ENCODE measurements at places on chromosomes 5 and 9.

DNA sequence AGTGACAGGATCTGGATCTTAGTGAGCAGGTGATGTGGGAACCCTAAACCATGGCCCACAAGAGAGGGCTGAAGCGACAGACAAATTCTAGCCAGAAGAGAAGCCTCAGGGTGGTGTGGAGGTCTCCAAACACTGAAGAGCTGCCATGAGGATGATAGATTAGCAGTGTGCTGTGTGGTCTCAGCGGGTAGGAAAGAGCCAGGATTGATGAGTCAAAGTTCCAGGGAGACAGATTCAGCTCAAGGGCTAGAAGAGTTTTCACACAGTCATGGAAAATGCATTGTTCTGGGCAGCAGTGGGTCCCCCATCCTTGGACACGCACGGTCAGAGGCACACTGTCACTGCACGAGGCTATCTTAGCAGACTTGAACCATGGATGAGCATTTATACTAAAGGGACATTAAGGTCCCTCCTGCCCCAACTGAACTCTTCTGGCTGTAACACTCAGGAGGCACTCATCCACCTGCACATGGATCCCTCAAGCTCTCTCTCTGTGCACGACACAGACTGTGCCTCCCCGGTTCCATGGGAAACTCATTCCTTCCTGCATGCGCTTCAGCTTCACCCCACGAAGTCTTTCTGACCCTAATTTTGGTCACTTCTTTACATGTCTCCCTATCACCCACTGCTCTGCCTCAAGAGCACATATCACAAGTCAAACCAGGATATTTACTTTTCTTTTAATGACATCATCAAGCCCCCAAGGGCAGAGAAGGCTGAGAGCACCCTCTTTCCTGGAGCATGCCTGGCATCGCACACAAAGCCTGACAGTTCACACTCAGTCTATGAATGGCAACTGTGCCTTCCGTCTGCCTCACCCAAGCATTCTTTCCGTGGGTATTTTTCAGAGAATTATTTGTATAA lies 84.8 kb downstream of the TLE1 start:
- DNase-seq, result no peak

DNA sequence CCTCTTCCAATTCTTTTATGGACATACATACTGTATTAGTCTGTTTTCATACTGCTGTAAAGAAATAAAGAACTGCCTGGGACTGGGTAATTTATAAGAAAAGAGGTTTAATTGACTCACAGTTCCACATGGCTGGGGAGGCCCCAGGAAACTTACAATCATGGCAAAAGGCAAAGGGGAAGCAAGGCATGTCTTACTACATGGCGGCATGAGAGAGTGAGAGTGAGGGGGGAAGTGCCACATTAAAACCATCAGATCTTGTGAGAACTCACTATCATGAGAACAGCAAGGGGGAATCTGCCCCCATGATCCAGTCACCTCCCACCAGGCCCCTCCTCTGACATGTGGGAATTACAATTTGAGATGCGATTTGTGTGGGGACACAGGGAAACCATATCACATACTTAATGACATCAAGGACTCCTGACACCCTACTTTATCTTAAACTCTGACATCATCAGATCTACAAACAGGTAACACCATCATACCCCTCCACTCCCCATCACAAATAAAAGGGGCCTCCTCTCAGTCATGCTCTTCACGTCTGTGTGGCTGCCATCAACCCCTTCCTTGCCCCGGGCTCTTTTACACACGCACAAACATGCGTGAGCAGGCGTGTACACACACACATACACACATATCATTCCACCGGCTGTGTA lies 9.7 kb downstream of the ANKRD33B start:
- DNase-seq, result no peak

GRCh38 chr9:101469026-101469425 lies 33.5 kb upstream of the ALDOB start:
- DNase-seq, result no peak

- DNase-seq, result no peak
Observed at GRCh38 chr9:82491604-82492003, 503.0 kb downstream of the SPATA31D1 start.

DNA sequence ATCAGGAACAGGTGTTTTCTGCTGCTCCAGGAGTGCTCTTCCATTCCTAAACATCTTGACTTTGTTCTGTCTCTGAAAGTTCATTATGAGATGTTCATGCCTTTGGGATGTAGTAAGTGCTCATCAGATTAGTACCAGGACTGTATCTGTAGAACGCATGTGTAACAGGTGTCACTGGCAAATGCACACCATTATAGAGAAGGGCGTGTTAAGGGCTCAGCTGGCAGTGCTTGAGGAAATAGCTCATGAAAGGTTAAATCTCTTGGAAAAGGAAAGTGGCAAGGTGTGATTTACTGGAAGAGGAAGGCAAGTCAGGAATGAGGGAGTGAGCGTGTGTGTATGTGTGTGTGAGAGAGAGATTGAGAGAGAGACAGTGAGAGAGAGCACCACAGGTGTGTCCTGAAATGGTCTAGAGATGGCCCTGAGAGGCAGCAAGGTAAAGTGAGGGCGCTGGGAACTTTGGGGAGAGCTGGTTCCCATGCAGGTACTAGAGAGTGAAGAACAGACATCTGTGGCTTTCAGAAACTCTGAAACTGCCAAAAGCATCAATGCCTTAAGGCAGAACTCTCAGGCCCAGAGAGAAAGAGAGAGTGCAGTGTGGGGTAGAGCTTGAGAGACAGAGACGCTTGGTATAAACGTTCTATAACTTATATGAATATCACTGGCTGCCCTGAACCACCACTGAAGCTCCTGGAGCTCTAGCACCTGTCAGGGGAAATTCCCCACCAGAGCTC lies 13.7 kb upstream of the CXCL14 start:
- DNase-seq, result no peak

GRCh38 chr9:91384954-91385353 lies 23.2 kb upstream of the AUH start:
- no peak for DNase-seq

- DNase-seq, result peak; percentile 54
Observed at GRCh38 chr9:114108016-114108833, 9.1 kb upstream of the KIF12 start.

DNA sequence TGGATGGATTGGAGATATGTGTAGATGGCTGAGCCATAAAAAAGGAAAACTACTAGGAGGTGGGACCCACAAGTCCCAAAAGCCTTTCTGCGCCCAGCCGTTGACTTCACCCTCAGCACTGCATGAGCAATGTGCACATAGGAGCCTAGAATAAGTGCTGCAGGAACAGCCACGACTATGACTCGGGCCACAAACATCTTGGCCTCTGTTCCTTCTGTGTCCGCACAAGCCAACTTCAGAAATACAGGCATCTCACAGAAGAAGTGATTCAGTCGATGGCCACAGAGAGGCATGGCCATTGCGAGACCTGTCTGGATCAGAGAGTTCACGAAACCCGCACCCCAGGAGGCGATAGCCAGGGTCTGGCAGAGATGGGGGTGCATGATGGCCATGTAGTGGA lies 587 bp downstream of the OR2Y1 start:
- no peak for DNase-seq

DNA sequence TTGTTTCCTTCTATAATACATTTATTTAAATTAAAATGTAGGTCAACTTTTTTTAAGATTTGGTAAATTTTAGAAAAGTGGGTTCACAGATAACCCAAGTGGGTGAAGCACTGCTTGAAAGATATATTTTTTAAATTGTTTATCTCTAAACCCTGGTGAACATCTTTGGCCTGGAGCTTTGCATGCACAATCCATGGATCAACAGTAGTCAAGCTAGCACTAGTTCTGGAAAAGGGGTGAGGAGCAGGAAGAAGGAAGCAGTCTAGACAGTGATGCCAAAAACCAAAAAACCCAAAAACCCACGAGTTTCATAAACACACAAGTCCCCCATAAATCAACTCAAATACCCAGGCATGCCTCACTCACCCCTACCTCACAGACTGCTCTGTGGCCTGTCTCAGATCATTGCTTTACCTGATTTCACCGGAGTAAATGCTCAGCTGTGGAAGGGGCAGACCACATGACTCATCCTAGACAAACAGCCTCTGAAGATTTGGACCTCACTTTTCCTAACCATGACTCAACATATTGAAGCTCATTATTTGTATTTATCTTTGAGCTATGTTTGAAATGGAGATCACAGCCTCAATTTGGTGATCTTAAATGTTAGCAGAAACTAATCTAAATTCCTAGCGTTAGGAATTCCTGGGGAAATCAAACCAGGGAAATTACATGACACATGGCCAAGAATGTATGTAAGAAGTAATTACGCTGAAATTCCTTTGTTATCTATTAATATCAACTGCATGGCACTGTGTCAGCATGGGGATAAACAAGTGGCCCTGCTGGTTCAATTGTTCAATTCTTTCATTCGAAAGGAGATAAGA lies 149.6 kb downstream of the ZNF608 start:
- DNase-seq, result no peak

- no peak for DNase-seq
Observed at GRCh38 chr9:113603773-113604172, 140.2 kb downstream of the RGS3 start.

DNA sequence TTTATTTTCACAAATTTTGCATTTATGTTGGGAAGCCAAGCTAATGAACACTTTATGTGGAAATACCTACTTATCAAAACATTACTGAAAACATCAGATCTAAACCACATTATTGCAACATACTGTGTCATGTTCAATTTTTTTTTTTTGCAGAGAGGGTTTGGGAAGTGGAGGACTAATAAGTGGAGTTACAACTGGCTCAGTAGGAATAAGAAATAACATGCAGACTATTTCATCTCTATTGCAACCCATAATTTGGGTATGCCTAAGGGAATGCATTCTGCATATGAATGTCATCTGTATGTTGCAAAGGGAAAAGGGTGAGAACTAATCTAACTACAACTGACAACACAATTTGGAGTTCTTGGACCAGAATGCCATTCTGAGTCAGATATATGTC lies 41.8 kb downstream of the APC start:
- DNase-seq, result no peak

- no peak for DNase-seq
Observed at GRCh38 chr9:98790134-98790841, 6.1 kb downstream of the ANKS6 start.

DNA sequence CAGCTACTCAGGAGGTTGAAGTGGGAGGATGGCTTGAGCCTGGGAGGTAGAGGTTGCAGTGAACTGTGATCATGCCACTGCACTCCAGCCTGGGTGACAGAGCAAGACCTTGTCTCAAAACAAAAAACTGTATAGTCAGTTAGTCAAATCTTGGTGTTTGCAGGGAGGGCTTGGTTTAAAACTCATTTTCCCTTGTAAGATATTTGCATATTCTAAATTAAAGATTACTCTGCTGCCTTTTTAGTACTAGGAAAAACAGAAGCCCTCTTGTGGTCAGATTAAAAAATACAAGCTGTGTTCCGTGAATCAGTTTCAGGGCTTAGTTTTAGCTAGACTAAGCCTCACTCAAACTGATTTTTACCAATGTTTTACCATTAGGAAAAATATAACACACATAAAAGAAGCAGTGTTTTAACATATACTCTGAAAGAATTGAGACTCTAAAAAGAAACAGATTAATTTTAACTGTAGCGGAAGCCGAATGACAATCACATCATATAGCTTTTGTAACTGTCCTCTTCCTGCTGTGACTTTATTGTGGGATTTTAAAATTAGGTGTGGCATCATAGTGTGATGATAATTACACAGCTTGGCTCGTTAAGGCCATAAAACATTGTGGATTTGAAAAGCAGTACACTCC lies 84.9 kb upstream of the BASP1 start:
- no peak for DNase-seq
